ENCODE measurements at places on chromosomes 7 and 10.

GRCh38 chr10:127834791-127835190, 58.0 kb downstream of the CLRN3 start:
- no peak for DNase-seq

DNA sequence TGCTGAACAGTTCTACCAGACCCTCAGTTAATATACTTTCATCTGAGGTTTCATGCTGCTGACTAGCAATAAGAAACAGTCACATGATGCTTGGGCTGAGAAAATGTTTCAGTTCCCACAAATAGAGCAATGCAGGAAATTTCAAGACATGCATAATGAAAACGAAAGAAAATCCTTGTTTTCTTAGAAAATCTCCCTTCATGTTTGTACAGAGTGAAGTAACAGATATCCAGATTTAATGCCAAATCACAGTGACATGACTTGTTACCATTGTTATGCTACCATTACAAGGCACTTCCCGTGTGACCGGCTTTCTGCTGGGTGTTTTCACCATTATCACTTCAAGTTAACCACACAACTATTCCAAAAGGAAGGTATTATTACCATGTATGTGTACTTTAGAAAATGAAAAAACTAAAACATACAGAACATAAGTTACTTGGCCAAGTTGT, 121.7 kb downstream of the DOCK4 start:
- no peak for DNase-seq

- no peak for DNase-seq
Observed at GRCh38 chr7:92613720-92614119, 23.5 kb upstream of the FAM133B start.

GRCh38 chr10:99232360-99232999, 3.2 kb downstream of the HPSE2 start:
- DNase-seq = no peak

DNA sequence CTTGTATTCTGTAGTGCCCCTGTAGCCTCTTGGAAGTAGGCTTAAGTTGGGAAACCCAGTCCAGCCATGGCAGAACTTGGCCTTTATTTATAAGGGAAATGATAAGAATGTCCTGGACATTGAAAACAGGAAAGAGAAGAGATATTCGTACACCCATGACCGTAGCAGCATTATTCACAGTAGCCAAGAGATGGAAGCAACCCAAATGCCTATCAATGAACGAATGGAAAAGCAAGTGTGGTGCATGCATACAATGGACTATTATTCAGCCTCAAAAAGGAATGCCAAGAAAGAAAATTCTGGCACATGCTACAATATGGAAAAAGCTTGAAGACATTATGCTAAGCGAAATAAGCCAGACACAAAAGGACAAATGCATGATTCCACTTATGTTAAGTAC, 315.3 kb downstream of the CXCL12 start:
- no peak for DNase-seq

DNA sequence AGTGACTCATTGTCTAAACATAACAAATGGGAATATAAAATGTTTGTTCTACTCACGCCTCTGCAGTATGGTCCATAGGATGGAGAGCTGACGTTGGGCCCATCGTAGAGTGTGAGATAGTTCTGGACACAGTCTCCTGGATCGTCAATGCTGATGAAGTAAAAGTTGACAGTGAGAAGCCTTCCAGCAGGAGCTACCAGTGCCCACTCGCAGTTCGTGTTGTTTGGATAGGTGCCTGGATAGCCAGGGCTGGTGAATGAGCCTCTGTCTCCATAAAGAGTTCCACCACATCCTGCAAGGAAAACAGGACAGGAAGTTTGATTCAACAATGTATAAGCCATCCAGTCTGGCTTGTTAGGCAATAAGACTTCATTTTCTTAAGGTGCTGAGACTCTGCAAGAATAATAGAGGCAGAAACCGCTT, 79.6 kb downstream of the OR13A1 start:
- DNase-seq = no peak

DNA sequence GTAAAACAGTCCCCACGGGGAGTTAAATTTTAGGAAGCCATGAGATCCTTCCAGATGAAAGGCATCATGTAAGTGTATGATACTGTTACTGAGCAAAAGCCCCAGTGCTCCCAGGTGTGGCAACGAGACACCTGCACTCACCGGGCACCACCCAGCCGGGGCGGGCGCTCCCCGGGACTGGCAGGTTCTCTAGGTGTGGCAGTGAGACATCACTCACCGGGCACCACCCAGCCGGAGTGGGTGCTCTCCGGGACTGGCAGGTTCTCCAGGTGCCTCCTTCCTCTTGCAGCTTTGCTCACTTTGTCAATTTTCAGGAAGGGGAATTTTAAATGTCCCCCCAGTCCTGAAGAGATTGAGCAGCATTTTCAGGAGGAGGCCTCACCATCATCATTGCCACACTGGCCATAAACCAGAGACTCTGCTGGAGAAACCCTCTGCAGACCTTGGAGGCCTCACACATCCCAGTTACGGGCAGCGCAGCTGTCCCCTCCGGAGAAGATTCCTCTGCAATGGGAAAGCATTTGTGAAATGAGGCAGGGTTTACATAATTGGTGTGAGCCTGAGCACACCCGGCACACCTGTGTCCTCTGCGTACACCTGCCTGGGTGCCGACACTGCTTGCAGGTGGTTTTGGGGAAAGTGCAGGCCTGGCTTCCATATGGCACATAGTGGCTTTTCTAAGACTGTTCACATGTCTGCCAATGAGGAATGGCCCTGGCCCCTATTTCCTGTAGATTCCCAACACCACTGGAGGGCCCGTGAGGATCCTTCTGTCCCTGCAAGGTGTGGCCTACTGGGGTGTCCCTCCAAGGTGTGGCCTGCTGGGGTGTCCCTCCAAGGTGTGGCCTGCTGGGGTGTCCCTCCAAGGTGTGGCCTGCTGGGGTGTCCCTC, 191.4 kb downstream of the EBF3 start:
- no peak for DNase-seq

GRCh38 chr10:10462151-10462941, 555.3 kb upstream of the CELF2 start:
- DNase-seq = no peak

DNA sequence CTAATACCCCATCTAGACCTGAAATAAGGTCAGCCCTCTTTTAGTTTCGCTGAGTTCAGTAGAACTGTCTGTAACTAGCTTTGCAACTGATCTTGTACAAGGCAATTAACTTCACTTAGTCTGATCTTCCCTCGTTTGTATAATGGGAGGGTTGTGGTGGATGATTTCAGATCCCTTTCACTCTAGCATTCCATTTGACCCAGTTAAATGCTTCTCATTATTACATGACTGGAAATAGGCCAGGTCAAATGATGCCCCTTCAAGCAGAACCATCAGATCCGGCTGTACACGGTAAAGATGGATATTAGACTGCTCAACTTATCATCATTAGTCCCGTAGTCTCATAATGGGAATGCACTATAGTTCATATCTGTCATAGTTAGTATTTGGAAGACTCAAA, 1009.0 kb downstream of the LRMDA start:
- DNase-seq = no peak

DNA sequence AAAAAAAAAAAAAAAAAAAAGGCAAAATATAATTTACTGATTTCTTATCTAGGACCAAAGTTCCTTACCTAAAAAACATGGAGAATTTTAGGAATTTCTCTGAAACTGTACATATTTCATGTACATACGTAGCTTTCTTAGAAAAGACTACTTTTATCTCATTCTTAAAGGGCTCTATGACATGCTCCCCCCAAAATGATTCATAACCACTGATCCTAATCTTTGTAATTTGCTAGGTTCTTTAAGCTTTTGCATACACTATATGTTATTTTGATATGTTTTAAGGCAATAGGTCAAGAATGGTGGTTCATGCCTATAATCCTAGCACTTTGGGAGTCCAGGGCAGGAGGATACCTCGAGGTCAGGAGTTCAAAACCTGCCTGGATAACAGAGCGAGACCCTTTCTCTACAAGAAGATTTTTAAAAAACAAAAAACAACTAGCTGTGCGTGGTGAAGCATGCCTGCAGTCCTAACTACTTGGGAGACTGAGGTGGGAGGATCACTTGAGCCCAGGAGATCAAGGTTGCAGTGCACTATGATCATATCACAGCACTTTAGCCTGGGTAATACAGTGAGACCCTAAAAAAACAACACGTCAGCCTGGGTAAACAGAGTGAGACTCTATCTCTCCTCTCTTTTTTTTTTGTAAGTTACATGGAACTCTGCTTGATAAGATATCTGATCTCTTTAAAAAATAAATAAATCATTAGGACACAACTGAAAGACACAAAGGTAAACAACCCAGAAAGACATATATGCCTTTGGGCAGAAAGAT, 54.8 kb downstream of the ATAD1 start:
- no peak for DNase-seq

DNA sequence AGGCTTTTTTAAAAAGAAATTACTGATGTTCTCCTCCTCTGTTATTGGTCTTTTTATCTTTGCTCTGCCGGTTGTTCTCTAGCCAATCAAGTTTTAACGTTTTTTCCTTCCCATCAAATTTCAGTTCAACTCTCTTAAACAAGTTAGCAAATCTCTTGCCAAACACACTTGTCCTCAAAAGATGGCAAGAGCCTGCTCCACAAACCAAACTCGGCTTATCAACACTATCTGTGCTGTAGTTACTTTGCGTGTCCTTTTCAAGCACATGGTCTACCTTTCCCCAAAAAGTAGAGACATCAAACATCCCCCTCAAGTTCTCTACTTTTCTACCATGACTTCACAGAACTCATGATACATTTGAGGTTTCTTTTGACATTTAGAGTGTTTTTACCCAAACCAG, 71.3 kb downstream of the OSBPL3 start:
- no peak for DNase-seq

DNA sequence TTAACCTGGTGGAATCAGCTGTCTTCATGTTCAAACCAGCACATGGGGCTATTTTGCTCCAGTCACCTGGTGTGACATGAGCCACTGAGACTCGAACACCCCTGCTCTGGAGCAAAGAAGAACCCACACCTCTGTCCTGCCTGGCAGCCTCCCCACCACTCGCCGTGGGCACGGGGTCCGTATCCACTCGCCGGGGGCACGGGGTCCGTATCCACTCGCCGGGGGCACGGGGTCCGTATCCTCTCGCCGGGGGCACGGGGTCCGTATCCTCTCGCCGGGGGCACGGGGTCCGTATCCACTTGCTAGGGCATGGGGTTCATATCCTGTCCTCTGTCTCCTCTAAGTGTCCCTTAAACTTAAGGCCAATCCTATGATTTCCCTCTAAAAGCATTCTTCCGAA, 558.7 kb downstream of the PTPRN2 start:
- DNase-seq = no peak

GRCh38 chr10:121527690-121528089, 70.6 kb downstream of the FGFR2 start:
- no peak for DNase-seq

DNA sequence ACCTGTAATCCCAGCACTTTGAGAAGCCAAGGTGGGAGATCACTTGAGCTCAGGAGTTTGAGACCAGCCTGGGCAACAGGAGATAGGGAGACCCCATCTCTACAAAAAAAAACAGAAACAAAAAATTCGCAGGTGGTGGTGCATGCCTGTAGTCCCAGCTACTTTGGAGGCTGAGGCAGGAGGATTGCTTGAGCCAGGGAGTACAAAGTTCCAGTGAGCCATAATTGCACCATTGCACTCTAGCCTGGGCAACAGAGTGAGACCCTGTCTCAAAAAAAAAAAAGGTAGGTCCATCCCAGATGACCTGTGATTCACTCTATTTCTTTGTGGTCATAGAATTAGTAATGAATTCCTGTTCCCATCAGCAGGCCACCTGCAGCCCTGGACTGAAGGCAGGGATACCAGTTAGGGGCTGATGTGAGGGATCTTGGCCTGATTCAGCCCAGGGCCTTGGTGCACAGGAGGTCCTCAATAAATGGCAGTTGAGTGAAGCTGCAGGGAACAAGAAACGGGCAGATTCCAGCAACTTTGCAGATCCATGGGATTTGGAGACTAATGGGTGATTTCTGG, at the start of gene MYH16:
MYH16 (plus strand) TSS at position 364 of the 570 bp plus-strand sequence.
- DNase-seq = no peak

GRCh38 chr7:118657391-118658005, 433.0 kb downstream of the ANKRD7 start:
- DNase-seq = no peak

DNA sequence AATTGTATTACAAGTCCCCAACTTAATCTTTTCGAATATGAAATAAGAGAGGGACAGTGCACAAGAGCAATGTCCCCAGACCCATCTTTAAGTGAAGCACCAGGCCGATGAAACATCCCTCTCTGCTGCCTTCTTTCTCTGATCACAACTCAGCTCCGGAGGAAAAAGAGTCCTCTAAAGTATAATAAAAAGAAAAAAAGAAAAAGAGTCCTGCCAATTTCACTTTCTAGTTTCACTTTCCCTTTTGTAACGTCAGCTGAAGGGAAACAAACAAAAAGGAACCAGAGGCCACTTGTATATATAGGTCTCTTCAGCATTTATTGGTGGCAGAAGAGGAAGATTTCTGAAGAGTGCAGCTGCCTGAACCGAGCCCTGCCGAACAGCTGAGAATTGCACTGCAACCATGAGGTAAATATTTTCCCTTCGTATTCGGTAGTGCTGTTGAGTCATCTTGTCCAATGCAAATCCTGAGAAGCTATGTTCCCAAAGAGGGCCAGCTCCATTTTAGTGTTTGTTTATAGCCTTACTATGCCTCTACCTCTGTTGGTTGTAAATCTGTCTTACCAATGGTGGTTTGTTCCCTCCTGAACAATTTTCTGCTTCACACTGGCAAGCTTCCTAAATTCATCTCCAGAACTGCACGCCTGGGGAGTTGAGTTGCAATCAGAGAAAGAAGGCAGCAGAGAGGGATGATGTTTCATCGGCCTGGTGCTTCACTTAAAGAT, at the start of gene IFIT2:
IFIT2 (plus strand) TSS at position 326 of the 725 bp plus-strand sequence; CDS start at position 404, 78 bp downstream.
- peak; percentile 56 for DNase-seq

DNA sequence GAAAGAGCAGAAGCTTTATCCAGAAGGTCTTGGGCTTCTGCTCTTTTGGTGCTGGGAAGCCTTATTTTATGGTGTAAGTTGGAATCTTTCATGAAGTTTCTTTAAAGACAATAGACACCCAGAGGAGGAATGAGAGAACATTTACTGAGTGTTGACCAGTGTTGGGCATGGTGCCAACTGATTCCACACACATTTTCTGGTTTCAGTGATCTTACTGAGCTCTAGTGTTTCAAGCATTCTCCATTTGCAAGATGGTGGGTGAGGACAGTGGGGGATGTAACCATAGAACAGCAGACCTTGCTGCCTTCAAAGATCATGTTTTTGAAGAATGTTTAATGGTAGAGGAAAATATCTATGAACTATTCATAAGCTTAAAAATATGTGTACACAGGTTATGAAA, 114.6 kb downstream of the LRMDA start:
- no peak for DNase-seq

DNA sequence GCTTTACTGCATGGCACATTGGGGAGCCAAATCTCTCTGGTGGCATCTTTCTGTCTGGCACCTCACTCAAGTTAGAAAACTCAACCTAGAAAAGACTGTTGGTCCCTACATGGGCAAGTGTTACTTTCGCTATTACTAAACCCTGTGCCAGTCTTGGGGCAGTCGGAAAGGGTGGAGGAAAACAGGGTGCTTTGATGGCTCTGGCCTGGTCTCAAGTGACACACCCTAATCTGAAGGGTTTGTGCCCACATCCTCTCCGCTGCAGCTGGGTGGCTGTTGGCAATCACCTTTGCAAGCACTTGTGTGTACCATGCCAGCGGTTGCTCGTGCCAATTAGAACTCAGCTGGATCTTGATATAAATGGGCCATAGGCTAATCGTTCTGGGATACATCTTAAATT, 159.8 kb upstream of the ITGB1 start:
- DNase-seq = no peak

GRCh38 chr10:43177595-43177994, 39.4 kb downstream of the CSGALNACT2 start:
- DNase-seq = no peak

All from amniotic stem cell (primary cell).